Panc1 (cell line): ENCODE measurements at places on chromosomes 2 and 18. TPM values are rescaled to one million over a fixed set of nuclear protein-coding genes. Genes with fewer than 3 reads are reported as not detected.
A peak's percentile ranks its signal among the peaks of the same experiment; 100 is the strongest.

GRCh38 chr18:11115276-11115675 lies 34.1 kb downstream of the PIEZO2 start:
- no peaks in the 10 kb centered on the region for H3K36me3 ChIP-seq
- H3K4me1 ChIP-seq = no peaks in the 10 kb centered on the region
- H3K4me3 ChIP-seq = no peak overlapping the region
- H3K27ac ChIP-seq = no peak overlapping the region
- DNase-seq = no peak

DNA sequence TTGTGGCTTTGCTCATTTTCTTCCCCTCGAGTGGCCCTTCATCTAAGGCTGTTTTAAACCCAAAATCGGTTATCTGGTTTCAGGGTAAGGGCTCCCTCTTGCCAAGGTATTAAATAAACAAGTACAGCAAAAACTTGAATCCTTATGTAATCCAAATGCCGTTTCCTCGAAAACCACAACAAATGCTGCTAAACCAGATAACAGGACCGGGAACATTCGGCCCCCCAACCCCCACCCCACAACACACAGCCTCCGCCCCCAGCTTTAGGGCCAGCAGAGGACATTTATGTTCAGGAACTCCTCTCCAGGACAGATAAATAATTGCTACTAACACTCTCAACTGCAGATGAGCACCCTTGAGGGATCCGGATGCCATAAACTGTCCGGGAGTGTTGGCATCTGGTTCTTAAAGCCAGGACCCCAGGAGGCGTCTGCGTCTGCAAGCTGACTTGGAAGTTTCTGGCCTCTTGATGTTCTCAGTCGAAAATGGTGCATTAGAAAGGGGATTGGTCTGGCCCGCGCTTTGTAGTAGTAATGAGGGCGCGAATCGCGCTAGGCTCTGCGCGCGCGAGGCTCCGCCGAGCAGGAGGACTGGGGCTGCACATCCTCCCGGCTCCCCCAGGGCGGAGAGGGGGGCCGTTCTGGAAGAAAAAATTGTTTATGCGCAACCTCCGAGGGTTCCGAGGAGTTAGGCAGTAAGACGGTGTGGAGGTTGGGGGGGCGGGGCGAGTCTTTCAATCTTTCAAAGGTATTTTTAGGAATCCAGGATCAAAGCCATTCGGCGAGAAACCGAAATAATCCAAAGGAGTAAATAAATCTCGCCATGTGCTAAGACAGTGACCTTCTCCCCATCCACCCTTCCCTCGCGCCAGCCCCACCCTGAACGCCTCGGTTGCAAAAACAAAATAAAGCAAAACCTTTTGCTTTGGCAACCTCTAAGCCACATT lies 3.9 kb upstream of the ID2 start:
- no peaks in the 10 kb centered on the region; the same call in 1 of the 2 replicates for H3K27me3 ChIP-seq
- peaks cover 7% of the 10 kb centered on the region; the same call in 1 of the 2 replicates for H3K36me3 ChIP-seq
- peaks cover 27% of the 10 kb centered on the region for H3K4me1 ChIP-seq
- H3K4me3 ChIP-seq = peak overlapping the region; percentile 64
- DNase-seq = no peak

DNA sequence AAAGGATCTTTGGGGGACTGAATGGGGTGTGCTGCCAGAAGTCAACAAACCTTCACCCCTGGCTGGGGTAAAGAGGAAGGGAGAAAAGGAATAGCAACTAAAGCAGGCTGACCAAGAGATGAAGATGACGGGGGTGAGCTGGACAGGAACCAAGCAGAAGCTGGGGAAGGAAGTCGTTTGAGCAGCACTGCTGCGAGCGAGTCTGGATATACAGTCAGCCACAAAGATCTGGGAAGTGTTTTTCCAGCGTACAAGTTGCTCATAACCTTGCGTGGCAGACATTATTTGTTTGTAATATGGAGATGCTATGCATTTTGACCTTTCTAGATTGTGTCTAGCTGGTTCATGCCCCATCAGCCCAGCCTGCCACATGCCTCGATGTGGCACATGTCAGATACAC lies 71.2 kb downstream of the EIF2AK3 start:
- no peaks in the 10 kb centered on the region for H3K36me3 ChIP-seq
- no peak overlapping the region for H3K4me3 ChIP-seq
- no peaks in the 10 kb centered on the region for H3K4me1 ChIP-seq
- no peak for DNase-seq

GRCh38 chr2:111622859-111623258 lies 261.1 kb downstream of the ANAPC1 start:
- no peaks in the 10 kb centered on the region for H3K27me3 ChIP-seq
- no peak overlapping the region for H3K4me3 ChIP-seq
- peaks cover 7% of the 10 kb centered on the region for H3K4me1 ChIP-seq
- no peaks in the 10 kb centered on the region for H3K36me3 ChIP-seq

- DNase-seq = no peak
- H3K4me3 ChIP-seq = no peak overlapping the region
- no peaks in the 10 kb centered on the region for H3K4me1 ChIP-seq
- H3K36me3 ChIP-seq = no peaks in the 10 kb centered on the region
- no peak overlapping the region for H3K27ac ChIP-seq
Observed at GRCh38 chr2:174595116-174595809, 2.3 kb downstream of the WIPF1 start.

DNA sequence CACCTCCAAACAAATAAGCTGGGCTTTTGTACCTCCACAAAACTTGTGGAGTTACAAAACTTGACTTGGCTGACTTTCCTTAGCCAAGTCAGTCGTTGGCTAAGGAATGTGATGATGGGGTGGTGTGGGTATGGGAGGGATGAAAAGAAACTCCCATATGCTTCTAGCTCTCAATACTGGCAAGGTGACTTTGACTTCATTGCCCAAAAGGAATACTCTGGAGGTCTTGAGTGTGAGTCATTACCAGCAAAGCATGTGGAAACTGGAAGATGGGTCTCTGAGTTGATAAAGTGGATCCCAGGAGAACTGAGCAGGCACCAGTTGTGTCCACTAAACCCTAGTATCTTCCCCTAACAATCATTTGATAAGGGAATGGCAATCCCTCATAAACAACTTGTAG lies 226.7 kb downstream of the GULP1 start:
- H3K27ac ChIP-seq = no peak overlapping the region
- H3K27me3 ChIP-seq = no peaks in the 10 kb centered on the region
- H3K4me1 ChIP-seq = no peaks in the 10 kb centered on the region
- H3K4me3 ChIP-seq = no peak overlapping the region

GRCh38 chr2:177721818-177722567 lies 329.4 kb downstream of the AGPS start:
- peaks cover 3% of the 10 kb centered on the region; the same call in 1 of the 2 replicates for H3K27me3 ChIP-seq
- no peak overlapping the region for H3K4me3 ChIP-seq
- no peak for DNase-seq
- H3K36me3 ChIP-seq = no peaks in the 10 kb centered on the region
- H3K4me1 ChIP-seq = no peaks in the 10 kb centered on the region

DNA sequence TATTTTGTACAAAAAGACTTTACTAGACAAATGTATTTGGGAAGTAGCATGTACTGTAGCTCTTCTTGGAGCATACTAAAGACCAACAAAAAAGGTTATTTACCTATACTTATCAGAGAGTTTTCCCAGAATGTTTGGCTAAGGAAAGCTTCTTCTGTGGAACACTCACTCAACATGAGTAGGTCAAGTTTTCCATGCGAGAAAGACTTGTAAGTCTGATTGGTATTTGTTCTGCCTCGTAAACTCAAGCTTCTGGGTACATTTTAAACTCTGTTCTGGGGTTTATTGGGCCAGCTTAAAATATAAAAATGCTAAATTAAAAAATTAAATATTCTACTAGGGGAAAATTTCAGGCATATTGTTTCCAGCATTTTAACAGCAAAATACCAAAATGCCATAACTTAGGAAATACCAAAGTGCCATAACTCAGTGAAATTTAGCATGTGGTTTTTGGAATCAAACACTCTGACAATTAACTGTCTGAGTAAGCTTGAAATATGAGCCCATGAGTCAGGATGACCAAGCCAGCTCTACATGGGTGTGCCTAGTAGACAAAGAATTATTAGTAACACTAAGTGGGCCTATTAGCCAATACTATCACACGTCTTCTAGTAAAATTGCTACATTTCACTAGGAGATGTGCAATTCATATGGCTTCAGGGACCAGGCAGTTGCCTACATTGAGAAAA lies 47.3 kb upstream of the SERPINE2 start:
- no peak overlapping the region for H3K27ac ChIP-seq
- H3K36me3 ChIP-seq = no peaks in the 10 kb centered on the region
- no peak overlapping the region for H3K4me3 ChIP-seq
- no peaks in the 10 kb centered on the region for H3K4me1 ChIP-seq
- peak; percentile 54 for DNase-seq
- H3K27me3 ChIP-seq = no peaks in the 10 kb centered on the region

- no peaks in the 10 kb centered on the region; the same call in 1 of the 2 replicates for H3K36me3 ChIP-seq
- H3K27ac ChIP-seq = no peak overlapping the region
- DNase-seq = no peak
- H3K4me3 ChIP-seq = no peak overlapping the region
Observed at GRCh38 chr2:239150125-239151011, 250.5 kb downstream of the HDAC4 start.

DNA sequence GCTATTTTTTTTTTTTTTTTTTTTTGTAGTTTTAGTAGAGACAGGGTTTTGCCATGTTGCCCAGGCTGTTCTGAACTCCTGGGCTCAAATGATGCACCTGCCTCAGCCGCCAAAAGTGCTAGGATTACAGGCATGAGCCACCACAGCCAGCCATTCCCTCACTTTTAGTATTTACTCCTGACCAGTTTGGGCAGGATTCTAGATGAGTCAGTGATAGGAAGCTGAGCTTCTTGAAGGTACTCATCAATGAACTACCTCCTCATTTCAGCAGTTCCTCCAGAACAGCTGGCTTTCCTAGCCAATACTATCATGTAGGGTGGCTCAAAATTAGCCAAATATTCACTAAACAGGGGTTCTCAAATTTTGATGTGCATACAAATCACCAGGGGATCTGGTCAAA lies 57.2 kb downstream of the CYBRD1 start:
- no peak overlapping the region for H3K27ac ChIP-seq
- no peaks in the 10 kb centered on the region for H3K27me3 ChIP-seq
- DNase-seq = no peak
- no peak overlapping the region for H3K4me3 ChIP-seq
- H3K4me1 ChIP-seq = no peaks in the 10 kb centered on the region
- H3K36me3 ChIP-seq = no peaks in the 10 kb centered on the region

GRCh38 chr2:172091000-172091641 lies 5.8 kb downstream of the DLX1 start:
- H3K27me3 ChIP-seq = no peaks in the 10 kb centered on the region; the same call in 1 of the 2 replicates
- no peak overlapping the region for H3K27ac ChIP-seq
- peaks cover 4% of the 10 kb centered on the region for H3K4me1 ChIP-seq
- no peaks in the 10 kb centered on the region for H3K36me3 ChIP-seq
- DNase-seq = no peak

DNA sequence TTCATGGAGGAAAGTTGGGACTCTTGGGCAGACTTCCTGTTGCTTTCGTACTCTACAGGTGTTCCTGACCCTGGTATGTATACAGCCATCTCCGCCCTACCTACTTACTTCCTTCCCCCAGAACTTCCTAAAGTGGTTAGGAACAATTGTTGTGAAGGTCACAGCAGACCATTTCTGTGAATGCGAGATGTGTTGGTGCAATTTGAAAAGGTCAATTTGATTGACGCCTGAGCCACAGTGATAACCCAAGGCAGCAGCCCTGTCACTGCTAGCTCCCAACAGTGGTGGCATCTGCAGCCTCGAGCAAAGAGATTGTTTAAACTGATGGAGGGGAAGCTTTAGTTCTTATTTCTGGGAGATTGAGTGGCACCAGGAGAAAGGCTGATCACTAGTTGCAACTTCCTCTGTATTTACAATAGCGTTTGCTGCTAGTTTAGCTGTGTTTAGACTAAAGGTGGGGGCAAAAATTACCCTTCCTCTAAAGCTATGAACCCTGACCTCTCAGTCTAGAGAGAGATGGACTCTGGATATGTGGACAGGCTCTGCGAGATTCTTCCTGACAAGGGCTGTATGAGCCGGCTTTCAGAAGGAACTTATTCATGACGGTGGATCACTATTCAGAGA lies 78.3 kb upstream of the MAP4K3 start:
- H3K4me1 ChIP-seq = no peaks in the 10 kb centered on the region
- no peak overlapping the region for H3K4me3 ChIP-seq
- no peak overlapping the region for H3K27ac ChIP-seq
- no peaks in the 10 kb centered on the region for H3K36me3 ChIP-seq
- DNase-seq = no peak

DNA sequence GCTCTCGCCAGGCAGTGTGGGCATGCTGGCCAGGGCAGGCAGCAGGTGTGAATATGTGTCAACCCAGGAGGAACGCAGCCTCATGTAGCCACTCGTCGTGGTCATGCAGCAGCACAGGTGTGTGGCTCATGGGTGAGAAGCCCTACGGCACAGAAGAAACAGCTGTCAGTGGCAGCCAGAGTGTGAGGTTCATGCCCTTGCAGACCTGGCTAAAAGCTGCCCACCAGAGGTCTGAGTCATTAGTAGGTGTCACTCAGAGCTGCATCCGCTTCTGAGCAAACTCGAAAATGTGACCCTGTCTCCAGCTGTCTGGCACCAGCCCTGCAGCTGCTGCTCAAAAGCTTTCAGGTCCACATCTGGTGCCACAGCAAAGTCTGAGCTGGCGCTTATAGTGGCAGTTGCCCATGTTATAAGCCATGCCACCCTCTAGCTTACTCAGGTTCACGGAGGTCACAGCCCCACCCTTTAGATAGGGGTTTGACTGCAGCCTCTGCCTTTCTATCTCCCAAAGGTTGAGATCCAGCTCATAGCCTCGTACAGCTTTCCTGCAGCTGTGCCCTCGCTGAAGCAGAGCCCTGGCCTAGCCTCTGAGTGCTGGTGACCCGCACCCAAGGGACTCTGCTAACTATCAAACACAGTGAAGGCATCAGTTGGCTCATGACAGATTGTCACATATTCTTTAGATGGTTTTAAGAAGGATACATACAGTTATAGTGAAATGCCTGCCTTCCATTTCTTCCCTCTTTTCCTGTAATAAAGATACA lies 195.0 kb downstream of the CCDC102B start:
- no peak overlapping the region for H3K27ac ChIP-seq
- H3K27me3 ChIP-seq = no peaks in the 10 kb centered on the region
- H3K36me3 ChIP-seq = no peaks in the 10 kb centered on the region
- no peak overlapping the region for H3K4me3 ChIP-seq

DNA sequence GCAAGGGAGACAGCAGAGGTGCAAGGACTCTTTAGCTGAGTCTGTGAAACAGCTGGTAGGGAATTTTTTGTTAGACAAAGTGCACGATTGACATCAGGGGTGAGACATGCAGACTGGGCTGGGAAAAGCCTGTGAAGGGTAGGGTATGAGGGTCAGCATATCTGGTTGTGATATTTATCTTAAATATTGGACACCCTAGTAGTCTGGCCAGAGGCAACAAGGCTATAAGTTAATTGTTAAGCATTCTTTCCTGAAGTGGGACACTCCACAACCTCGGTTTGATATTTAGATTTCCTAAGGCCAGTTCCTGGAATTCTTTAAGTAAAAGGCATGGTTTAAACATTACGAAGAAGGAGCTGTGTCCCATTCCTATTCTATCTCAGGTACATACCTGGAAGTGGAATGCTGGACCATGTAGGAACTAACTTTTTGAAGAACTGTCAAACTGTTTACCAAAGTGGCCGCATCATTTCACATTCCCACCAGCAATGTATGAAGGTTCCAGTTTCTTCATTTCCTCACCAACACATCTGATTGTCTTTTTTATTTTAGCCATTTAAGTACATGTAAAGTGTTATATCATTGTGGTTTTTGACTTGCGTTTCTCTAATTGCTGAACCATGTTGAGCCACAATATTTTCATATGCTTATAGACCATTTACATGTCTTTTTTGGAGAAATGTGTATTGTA lies 22.5 kb downstream of the EHBP1 start:
- no peak overlapping the region for H3K4me3 ChIP-seq
- peaks cover 11% of the 10 kb centered on the region; the same call in 1 of the 2 replicates for H3K4me1 ChIP-seq
- no peaks in the 10 kb centered on the region for H3K27me3 ChIP-seq
- H3K27ac ChIP-seq = no peak overlapping the region
- H3K36me3 ChIP-seq = no peaks in the 10 kb centered on the region

Gene CHAC2
- 7.6 TPM for total RNA-seq

Gene C1QL2
- total RNA-seq = not detected

Gene CNDP1
- total RNA-seq = not detected

Gene UGT1A4
- total RNA-seq = not detected

Gene ALPP
- 7.3 TPM for total RNA-seq

Gene VWA3B
- not detected for total RNA-seq
